ENCODE measurements at places on chromosomes 5 and 9. TPM values are rescaled to one million over a fixed set of nuclear protein-coding genes. Genes with fewer than 3 reads are reported as not detected.

SLC45A2 gene
- polyA plus RNA-seq: 0.65 TPM

PLAC8L1 gene
- polyA plus RNA-seq: 1.3 TPM

PCDH12 gene
- polyA plus RNA-seq: 16.9 TPM

KIAA1958 gene
- polyA plus RNA-seq: 3.8 TPM

SHOC1 gene
- 0.26 TPM for polyA plus RNA-seq

SNCB gene
- polyA plus RNA-seq: not detected

- DNase-seq: no peak
Observed at GRCh38 chr5:140018096-140018481, 25.0 kb downstream of the NRG2 start.
